ENCODE measurements at places on chromosomes 5 and 9. TPM values are rescaled to one million over a fixed set of nuclear protein-coding genes. Genes with fewer than 3 reads are reported as not detected.

PTPDC1 gene
- total RNA-seq, result 2.6 TPM

SPATA31A3 gene
- total RNA-seq, result not detected

CTSL gene
- 41.0 TPM for total RNA-seq

ANGPTL2 gene
- total RNA-seq, result 4.6 TPM

AQP3 gene
- 39.0 TPM for total RNA-seq
